ENCODE measurements at places on chromosomes 1 and 21.

GRCh38 chr1:229985613-229986010, 81.4 kb upstream of the GALNT2 start:
- DNase-seq = no peak

- no peak for DNase-seq
Measured at GRCh38 chr1:171457412-171457811, 27.9 kb upstream of the PRRC2C start.

DNA sequence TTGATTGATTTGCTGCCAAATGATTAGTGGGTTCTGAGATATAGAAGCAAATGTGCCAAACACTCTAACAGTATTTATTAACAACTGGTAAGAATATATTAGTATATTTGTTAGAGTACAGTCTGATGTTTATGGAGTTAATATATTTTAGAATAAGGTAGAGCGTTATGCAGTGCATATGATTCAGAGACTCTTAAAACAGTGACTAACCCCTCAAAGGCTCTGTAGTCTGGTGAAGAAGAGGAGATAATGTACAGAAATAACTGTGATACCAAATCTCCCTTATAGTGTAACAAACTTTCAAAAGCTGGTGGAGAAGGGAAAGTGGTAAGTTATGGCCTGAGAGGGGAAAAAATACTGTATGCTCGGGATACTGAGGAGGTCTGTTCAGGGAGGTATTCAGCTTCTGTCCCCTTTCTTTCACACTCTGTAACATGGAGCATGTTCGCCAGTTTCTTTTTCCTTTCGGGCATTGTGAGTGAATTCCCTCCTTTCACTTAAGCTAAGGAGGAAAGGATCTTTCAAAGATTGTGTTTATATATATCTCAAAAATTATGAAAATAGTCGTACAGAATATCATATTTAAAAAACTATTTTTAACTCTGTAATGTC, 121.2 kb downstream of the ADGRL2 start:
- no peak for DNase-seq

GRCh38 chr1:68959461-68960030, 462.7 kb upstream of the DEPDC1 start:
- no peak for DNase-seq

DNA sequence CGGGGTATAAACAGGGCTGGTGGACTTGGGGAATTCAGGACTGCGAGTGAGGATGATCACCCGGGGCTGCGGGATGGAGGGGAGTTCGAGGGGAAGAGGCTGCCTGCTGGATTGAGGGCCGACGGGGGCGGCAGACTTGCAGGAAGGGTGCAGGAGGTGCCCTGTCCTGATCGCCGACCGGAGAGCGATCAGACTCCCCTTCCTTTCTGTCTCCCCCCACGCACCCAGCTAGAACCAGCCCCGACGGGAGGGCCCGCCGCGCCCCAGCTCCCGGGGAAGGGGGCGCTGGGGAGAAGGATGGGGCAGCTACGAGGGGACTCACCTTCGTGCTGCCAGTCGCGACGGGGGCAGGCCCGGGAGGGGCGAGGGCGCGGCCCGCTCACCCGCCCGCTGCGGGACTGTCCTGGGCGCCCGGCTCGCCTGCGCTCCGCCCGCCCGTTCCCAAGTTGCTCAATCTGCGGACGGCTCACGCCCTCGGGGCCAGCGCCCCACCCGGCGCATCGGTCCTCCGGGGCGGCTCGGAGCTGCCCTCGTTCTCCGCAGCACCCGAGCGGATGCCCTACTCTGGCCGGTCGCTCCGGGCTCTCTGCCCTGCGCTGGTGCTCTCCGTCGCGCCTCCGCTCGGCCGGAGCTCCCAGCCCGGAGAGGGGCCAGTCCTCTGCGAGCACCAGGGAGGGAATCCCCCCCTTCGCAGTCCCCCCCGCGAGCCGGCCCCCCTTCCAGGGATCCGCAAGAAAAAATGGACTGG, at the start of gene RSPO1:
Gene RSPO1, minus strand, starts transcription at position 649 of the 748 bp plus-strand sequence. CDS start 5,231 bp downstream, outside the sequence.
- DNase-seq = no peak

DNA sequence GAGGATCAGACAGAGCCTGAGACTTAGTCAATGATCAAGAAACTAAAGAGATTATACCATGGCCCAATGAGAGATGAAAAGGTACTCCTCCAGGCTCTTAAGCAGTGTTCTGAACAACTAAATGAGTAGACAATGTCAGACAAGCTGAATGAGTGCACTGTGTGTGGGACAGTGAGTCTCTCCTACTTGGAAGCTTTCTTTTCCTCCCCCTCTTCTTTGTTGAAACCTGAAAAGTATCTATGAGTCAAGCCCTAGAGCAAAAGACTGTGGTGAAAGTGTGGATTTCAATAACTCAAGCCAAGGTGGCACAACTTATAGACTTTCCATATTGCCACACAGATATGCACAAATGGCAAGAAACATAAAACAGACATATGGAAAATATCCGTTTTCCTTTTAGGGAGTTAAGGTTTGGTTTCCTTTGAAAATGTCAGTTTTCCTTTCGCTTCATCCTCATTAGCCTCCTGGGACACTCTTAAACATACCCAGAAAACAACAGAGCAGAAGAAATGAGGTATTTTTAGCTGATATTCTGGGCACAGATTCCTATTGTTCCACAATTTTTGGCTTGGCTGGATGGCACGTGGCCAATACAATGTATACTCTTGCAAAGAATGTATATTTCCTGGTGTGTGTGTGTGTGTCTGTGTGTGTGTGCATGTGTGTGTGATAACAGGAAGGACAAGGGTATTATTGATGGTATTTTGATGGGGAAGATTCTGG, 96.6 kb downstream of the LMX1A start:
- no peak for DNase-seq

- no peak for DNase-seq
Measured at GRCh38 chr1:176904057-176904751, 260.3 kb downstream of the ASTN1 start.

DNA sequence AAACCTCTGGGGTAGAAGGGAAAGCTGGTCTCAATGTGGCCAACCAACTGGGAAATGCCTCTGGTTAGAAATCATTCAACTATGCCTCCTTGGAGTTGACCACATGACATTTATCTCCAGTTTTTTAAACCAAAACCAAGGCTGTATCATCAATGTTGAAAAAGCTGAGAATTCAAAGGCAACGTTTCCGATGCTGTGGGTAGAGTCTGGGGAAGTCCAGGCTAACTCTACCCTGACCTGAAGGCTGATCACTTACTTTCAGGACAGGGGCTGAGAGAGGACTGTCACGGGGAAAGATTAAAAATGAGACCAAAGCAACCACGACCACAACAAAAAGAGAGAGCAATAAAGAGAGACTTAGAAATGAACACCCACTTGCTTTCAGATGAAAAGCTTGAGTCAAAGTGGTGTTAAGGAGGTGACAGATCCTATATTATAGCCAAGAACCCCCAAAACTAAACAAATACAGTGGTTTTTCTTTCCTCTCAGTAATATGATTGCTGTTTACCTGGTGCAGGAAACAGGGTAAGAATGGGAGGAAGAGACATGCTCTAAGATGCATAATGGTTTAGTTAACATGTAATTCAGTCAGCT, 90.8 kb upstream of the TNFSF4 start:
- DNase-seq = no peak

- DNase-seq = peak; percentile 48
Measured at GRCh38 chr1:158117854-158118704, 62.6 kb upstream of the CD1D start.

- no peak for DNase-seq
Measured at GRCh38 chr1:162779043-162779442, 11.5 kb upstream of the HSD17B7 start.

DNA sequence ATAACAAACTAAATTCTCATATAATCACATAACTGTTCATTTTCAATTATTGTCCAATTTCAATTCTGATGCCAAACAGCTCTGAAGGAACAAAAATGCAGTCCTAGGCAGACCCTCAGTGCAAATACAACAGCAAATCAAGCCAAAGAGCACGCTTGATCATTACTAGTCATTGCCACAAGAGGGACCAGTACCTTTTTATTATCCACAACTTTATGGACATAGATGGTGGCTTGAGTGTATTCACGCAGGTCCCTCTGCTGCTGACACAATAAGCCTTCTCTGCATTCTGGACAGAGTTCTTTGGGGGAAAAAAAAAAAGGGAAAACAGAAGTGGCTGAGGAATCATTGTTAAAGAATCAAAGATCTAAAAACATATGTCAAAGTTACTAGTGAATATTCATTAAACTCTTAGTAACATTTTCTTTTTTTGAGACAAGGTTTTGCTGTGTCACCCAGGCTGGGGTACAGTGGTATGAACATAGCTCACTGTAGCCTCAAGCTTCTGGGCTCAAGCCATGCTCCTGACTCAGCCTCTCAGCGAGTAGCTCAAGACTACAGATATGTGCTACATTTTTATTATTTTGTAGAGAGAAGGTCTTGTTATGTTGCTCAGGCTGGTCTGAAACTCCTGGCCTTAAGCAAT, 34.3 kb upstream of the RAP1GAP start:
- peak; percentile 85 for DNase-seq

- no peak for DNase-seq
Measured at GRCh38 chr1:228833911-228834688, 98.8 kb downstream of the RHOU start.

GRCh38 chr1:1183221-1183747, 9.6 kb downstream of the TTLL10 start:
- DNase-seq = no peak

GRCh38 chr1:91578320-91579109, 77.9 kb downstream of the CDC7 start:
- no peak for DNase-seq

DNA sequence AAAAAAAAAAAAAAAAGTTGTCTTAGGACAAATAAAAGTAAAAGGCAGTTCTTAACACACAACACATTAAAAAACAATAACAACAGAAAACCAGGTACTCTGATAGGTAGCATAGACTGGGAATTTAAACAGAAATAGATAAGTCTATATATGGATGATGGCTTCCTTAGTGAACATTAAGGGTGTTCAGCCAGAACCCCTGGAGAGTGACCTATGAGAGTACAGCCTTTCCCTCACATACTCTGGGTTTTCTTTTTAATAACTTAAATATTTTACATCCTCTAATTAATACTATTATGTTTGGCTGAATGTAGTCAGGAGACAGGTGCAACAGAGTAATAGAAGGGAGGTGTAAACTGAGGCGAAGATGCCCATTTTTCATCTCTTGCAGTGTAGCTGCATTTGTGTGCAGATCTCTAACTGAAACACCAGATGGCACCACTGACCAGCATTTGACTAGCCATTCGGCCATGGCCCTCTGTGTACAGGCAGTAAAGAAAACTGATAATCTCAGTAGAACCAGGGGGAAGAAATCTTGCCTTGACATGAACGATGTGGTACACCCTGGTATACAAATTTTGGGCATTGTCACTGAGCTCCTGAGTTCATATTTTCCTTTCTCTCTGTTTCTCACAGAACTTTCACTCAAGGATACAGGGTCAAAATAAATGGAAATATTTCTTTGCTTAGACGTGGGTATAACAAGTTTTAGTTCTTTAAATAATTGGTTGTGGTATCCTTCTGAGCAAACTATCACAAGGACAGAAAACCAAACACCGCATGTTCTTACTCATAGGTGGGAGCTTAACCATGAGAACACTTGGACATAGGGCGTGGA, 7.6 kb downstream of the TTF2 start:
- peak; percentile 75 for DNase-seq

DNA sequence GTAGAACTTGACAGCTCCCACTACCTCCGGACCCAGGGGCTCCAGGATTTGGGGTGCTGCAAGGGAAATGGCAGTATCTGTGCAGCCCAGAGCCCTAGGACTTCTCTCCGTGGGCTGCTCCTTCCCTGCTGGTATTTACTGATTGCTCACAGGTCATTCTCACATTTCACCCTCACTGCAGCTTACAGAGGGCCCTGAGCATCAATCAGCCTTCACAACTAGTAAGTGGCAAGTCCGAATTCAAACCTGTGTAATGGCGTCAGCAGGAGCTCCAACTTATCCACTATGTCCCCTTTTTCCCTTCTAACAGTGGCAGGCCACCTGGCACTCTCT, 32.4 kb downstream of the PIK3C2B start:
- peak; percentile 25 for DNase-seq

- DNase-seq = peak; percentile 33
Measured at GRCh38 chr1:93750955-93751354, 69.3 kb upstream of the BCAR3 start.

- DNase-seq = no peak
Measured at GRCh38 chr1:176957603-176958002, 206.9 kb downstream of the ASTN1 start.

DNA sequence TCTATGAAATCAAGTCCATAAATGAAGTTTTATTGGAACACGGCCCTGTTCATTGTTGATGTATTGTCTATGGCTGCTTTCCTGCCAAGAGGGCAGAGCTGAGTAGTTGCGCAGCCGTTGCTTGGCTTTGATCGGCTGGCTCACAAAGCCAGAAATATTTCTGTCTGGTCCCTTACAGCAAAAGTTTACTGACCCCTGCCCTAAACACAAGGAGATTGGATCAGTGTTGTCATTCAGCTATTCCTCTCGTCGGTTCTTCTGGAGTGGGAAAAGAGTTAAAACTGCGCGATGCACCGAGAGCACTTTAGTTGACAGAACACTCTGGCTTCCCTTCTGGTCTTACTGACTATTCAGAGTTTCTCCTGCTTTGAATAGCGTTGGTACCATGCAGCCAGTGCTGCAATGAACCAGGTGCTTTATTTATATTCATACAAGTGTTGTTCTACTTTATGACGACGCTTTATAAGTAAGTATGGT, 868 bp downstream of the ZBTB40 start:
- no peak for DNase-seq

GRCh38 chr1:66403007-66403731, 130.8 kb upstream of the SGIP1 start:
- peak; percentile 38 for DNase-seq

GRCh38 chr1:35622510-35623178, 18.7 kb downstream of the PSMB2 start:
- DNase-seq = no peak

DNA sequence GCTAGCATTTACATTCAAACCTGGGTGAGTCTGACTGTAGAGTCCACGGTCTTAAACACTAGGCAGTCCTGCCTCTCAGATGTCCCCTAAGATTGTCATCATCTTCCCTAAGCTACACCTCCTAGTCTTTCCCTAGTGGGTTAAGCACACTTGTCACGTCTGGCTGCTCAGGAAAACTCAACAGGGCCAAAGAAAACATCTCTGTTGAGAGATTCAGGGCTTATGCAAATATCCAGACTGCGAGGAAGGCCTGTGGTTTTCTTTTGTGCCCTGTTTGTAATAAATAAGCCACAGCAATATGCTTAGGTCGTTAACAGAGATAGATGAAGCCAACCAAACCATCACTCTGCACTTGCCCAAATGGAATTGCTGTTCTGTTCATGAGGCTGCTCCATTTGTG, 472.6 kb upstream of the DEPDC1 start:
- DNase-seq = no peak

DNA sequence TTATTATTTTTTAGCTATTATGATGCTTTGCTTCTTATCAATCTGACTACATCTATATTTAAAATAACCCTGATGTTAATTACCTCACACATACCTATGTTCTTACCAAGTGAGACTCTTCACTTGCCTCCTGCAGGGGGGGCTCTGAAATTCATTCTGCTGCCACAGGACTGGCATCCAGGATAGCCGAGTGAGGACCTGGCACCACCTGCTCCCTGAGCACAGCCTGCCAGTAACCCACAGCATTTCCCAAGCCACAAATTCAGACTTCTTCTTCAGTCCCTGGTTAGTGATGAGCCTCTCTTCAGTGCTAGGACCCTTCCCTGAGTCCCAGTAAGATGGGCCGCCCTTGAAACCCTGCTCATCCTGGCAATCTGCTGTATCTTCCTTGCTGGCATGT, 296.5 kb upstream of the PLXNA2 start:
- no peak for DNase-seq

- DNase-seq = no peak
Measured at GRCh38 chr21:36881228-36881627, 85.2 kb downstream of the HLCS start.

- DNase-seq = no peak
Measured at GRCh38 chr1:22442212-22442894, 9.3 kb upstream of the ZBTB40 start.

Data from hematopoietic multipotent progenitor cell treated with erythropoietin and hydrocortisone succinate and interleukin-3 and kit ligand, for 4 days (in vitro differentiated cells).